ENCODE measurements at places on chromosomes 2 and 18.

DNA sequence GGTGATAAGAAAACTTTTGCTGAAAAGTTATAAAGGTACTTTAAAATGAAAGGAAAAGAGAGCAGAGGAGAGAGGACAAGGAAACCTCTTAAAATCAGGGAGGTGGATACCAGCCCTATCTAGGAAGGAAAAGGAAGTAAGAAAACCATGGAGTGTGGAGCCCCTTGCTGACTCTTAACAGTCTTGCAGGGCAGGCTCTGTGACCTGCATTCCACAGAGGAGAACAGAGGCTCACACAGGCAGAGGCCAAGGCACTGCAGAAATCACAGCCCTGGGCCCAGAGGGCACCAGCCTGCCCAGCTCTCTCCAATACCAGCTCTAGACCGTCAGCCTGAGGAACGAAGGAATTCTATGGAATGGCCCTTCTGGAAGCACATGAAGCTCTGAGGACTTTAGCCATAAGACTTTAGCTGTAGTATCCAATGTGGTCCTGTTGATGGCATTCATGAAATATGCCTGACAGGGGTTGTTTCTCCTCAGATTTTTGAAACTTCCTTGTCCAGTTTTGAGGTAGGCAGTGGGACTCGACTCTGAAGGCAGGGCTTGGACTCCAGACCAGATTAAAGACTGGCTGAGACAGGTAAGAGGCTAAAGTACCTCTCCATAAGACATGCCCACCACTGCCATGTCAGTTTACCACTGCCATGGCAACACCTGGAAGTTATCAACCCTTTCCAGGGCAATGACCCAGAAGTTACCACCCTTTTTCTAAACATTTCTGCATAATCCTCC lies 216.3 kb downstream of the ANAPC1 start:
- DNase-seq, result no peak

- DNase-seq, result no peak
Observed at GRCh38 chr2:233163486-233164103, 87.9 kb upstream of the ATG16L1 start.

GRCh38 chr2:17708501-17708900 lies 45.1 kb downstream of the SMC6 start:
- DNase-seq, result no peak

DNA sequence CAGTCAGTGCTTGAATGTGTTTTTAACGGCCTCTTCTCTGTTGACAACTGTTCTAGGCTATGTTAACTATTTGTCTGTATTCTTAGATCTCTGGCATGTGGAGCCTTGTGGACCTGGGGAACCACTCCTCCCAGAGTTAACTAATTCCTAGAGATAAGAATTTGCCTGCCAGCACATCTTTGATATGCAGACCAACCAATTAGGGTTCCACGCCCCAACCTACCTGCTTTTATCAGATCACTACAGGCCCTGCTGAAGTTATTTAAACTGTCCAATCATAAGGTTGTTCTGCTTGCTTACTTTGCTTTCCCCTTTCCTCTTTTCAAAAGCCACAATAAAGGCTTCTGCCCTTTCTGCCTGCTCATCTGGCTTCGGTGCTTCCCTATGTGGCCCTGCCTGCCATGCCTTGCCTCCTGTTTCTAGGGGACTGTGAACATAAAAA lies 8.5 kb upstream of the CYBRD1 start:
- DNase-seq, result no peak

DNA sequence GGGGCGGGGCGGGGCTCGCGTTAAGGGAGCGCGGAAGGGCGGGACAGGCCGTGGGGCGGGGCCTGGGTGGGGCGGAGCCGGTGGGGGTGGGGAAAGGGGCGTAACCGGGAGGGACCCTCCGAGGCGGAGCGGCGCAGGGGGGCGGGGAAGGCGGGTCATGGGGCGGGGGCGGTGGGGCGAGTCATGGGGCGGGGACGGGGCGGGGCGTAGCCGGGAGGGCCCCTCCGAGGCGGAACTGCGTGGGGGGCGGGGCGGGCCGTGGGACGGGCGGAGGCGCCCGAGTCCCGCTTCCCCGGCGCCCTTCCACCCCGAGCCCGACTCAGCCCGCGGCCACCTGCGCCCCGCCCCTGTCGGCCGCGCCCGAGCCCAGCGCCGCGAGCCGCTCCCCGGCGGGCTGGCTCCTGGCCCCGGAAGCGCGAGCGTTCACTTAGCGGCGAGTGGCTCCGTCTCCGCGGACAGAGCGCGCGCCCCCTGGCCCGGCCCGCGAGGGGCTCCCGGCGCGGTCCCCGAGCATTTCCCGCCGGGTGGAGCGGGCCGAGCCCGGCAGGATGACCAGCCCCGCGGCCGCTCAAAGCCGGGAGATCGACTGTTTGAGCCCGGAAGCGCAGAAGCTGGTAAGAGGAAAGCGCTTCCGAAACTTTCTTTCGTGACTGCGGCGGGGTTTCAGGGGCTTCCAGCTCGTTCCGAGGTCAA lies 64.7 kb downstream of the LRRFIP1 start:
- peak; percentile 92 for DNase-seq

DNA sequence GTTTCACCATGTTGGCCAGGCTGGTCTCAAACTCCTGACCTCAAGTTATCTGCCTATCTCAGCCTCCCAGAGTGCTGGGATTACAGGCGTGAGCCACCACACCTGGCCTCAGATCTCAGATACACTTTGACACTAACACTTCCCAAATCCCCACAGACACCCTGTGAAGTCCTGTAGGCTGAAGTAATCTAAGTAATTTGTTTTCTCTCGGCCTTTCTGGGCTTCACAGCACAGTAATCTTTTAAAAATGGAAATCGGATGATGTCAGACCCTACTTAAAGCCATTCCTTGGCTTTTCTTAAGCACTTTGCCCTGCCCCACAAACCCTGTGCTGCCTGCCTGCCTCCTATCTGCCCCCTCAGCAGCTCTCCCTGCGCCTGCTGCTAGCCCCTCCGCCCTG lies 16.2 kb downstream of the ATIC start:
- no peak for DNase-seq

DNA sequence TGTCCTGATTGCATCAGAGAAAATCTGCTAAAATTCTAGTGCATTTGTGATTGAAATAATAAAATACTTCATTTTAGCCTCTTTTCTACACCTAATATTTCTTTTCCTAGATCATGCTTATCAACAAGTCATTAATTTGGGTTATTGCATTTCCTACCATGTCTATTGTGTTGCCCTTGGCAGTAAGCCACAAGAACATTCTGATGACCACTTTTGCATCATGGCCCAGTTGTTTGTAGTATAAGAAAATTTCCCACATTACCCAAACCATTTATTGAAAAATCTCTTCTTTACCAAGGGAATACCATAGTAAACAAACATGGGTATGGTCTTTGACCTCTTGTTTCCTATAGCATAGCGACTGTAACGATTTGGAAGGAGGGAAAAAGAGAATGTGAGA lies 76.3 kb downstream of the R3HDM1 start:
- DNase-seq, result no peak

DNA sequence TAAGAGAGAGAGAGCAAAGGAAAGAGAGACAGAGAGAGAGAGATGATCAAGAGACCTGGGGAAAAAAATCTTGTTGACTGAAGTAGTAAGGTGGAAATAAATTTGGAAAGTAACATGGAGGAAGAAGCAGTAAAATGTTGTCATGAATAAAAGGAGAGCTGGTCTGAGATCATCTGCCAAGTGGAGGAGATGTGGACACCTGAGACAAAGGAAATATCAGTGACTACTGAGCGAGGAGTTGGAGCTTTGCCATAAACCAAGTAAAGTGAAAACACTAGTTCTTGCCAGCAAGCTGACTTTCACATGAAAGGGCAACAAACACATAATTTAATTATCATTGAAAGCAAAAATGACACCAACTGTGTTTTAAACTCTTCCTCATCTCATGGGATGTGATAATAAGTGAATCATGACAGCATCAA lies 49.0 kb upstream of the DSG1 start:
- no peak for DNase-seq

DNA sequence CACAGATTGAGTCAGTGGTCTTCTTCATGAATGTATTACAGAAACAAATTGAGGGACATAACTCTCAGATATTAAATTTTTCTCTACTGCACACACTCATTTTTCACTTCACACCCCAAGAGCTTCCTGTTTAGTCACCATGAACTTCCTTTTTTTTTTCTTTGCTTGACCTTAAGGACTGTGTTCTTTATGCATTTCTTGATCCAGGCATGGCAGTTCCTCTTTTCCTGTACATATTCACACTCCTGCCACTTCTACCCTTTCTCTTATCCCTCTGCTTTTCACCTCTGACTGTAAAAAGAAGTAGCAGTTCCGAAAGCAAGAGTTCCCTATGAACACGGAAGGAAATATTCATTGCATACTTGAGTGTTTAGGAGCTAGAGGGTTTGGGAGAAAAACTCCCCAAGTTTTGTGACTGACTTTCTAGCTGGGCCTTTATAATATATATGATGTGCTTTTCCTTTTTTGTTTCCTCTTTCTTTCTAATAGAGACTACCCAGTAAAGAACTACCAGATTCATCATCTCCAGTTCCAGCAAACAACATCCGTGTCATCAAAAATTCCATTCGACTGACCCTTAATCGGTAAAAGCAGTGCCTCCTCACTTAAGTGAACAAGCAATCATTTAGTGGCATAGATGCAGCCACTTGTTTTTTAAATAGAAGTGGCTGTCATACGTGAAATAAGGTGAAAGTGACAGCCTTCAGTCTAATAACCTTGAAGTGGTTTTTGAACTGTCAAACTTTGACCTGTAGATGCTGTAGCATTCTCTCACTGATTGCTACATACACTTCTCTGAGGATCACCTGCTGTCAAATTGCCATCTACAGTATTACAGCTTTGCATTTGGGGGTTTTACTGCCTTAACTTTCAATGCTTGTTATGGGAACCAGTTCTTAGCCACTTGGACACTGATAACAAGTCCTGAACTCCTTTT lies 40.8 kb downstream of the PAPOLG start:
- no peak for DNase-seq

- no peak for DNase-seq
Observed at GRCh38 chr2:237590272-237591140, at the start of gene RAB17. RAB17 (minus strand) TSS chr2:237590734; CDS start chr2:237586154, 4,580 bp downstream.

DNA sequence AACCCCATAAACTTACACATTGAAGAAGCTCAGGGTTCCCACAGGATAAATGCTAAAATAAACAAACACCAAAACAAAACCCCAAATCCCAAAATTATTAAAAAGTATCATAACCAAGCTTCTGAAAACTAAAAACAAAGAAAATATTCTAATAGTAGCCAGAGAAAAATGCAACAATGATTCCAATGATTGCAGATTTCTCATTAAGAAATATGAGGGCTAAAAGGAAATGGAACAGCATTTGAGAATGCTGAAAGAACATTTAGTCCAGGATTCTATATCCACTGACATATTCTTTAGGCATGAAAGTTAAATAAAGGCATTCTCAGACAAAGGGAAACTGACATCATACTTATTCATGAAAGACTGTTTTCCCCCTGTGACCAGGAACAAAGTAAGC lies 212.4 kb downstream of the SLC4A10 start:
- DNase-seq, result no peak

GRCh38 chr18:76056471-76057110 lies 438.5 kb downstream of the ZNF516 start:
- DNase-seq, result no peak

DNA sequence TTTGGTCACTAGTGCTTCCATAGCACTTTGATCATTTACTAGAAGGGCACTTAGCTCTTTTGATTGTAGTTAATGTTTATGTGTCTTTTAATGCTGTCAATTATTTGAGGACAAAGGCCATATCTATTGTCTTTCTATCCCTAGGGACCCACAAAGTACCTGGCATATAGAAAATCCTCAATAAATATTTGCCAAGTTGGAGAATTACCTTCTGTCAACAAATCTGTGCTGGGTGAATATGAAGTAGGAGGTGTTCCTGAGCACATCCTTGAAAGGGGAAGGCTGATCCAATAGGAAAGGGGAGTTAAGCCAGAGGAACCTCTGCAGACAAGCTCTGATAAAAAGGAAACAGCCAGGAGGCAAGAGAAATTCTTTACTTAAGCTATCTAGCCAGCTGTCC lies 8.2 kb downstream of the DPP4 start:
- DNase-seq, result no peak

DNA sequence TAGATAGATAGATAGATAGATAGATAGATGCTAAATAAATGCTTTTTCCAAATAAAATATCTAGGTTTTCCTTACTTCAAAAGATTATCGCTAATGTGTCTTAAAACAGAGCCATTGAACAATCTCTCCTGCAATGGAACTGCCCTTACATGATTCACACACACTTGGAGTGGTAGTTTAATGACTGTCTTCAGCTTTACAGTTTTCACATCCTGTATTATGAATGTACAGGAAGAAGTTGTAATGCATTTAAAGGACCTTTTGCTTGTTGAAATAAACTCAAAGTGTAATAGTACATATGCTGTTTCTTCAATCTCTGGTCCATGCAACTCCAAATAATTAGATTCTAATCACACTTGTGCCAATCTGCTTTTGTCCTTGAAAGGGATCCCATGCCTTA lies 797.6 kb upstream of the CDH2 start:
- DNase-seq, result no peak

- no peak for DNase-seq
Observed at GRCh38 chr2:149490296-149490695, 97.3 kb downstream of the MMADHC start.

- no peak for DNase-seq
Observed at GRCh38 chr2:239467956-239468490, 67.2 kb upstream of the HDAC4 start.

DNA sequence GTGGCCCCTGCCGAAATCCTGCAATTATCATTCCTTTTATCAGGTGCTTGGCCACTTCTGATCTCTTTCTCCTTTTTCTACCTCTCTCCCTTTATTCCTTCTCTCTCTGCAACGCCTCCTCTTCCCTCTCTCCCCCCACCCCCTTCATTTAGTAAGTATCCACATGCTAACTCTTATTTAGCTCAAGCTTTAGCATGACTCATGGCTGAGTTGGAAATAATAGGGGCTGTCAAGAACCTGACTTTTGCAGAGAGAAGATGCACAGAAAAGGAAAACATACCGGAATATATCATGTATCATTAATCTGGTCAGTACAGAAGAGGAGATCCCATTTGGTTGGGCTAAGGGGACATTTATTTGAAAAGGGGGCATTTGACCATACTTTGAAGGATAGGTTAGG lies 33.1 kb downstream of the FAM171B start:
- DNase-seq, result no peak

DNA sequence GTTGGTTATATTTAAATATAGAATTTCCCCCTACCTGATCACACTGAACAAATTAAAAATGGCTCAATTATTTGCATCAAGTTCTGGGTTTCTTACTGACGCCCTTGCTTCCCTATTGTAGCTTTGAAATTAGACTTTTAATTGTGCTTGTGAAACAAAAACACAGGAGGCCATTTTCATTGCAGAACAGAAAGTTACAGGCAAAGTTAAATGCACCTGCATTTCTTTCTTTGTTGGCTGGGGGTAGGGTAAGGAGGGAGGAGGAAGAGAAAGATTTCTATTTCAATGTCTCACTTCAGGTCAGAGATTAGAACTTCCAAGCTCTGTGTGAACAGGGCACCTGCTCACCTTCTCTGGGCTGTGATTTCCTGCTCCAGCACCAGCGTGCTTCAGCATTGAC lies 199.6 kb downstream of the BCL11A start:
- DNase-seq, result no peak

- no peak for DNase-seq
Observed at GRCh38 chr2:15640261-15640711, 48.6 kb downstream of the DDX1 start.

GRCh38 chr2:105803337-105803736 lies 58.6 kb downstream of the NCK2 start:
- DNase-seq, result no peak
